Activated T-cell treated with anti-CD3 and anti-CD28 coated beads, Interleukin-2, amount 50 U/mL, for 72 hours (primary cell): ENCODE measurements at places on chromosomes 5 and 9.

GRCh38 chr5:17477043-17477442 is 21.0 kb upstream of the TAF11L2 start:
- H3K27ac ChIP-seq: no peak overlapping the region
- H3K4me1 ChIP-seq: no peaks in the 10 kb centered on the region
- H3K4me3 ChIP-seq: no peak overlapping the region
- no peaks in the 10 kb centered on the region for H3K36me3 ChIP-seq
- DNase-seq: no peak

DNA sequence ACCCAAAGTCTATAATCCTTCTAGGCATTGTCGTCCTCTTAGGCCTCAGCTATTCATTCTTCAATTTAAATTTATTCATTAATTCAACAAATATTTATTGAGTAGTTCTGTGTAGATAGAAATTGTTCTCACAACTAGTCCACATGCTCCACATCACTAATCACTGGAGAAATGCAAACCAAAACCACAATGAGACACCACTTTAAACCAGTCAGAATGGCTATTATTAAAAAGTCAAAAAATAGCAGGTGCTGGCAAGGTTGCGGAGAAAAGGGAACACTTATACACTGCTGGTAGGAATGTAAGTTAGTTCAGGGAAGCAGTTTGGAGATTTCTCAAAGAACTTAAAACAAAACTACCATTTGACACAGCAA is 51.1 kb upstream of the TNFSF15 start:
- no peak overlapping the region for H3K27ac ChIP-seq
- peaks cover 21% of the 10 kb centered on the region for H3K4me1 ChIP-seq
- no peak overlapping the region for H3K4me3 ChIP-seq
- peaks cover 2% of the 10 kb centered on the region for H3K36me3 ChIP-seq
- peaks cover 8% of the 10 kb centered on the region for H3K27me3 ChIP-seq

DNA sequence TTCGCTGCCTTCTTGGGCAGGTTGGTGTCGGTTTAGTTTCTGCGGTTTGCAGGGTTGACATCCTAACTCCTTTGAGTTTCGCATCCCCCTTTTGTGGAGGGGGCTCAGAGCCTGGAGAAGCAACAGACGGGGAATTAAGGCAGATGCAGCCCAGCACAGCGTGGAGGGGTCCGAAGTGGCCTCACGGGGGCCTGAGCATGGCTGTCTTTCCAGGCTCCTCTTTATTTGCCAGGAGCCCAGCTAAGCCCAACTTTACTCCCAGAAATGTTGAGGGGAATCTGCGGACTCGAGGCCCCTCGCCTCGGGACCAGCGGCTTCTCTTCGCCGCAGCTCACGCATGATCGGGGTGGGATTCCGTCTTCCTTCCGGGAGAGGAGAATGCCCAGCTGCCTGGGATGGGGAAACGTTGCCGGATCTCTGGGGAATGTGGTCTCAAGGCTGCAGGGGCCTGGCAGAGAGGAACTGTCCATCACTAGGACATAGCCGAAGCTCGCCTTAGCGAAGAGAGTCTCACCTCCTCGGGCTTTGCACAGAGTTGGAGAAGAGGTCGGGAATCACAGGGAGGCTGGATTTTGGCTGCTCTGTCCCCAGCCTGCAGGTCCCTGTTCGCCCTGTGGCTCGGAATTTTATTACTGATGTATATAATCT is 1.3 kb downstream of the RAI14 start:
- no peak overlapping the region for H3K27ac ChIP-seq
- no peak for DNase-seq
- peaks cover 46% of the 10 kb centered on the region for H3K27me3 ChIP-seq
- no peaks in the 10 kb centered on the region for H3K36me3 ChIP-seq
- peak overlapping the region; percentile 39 for H3K4me3 ChIP-seq

DNA sequence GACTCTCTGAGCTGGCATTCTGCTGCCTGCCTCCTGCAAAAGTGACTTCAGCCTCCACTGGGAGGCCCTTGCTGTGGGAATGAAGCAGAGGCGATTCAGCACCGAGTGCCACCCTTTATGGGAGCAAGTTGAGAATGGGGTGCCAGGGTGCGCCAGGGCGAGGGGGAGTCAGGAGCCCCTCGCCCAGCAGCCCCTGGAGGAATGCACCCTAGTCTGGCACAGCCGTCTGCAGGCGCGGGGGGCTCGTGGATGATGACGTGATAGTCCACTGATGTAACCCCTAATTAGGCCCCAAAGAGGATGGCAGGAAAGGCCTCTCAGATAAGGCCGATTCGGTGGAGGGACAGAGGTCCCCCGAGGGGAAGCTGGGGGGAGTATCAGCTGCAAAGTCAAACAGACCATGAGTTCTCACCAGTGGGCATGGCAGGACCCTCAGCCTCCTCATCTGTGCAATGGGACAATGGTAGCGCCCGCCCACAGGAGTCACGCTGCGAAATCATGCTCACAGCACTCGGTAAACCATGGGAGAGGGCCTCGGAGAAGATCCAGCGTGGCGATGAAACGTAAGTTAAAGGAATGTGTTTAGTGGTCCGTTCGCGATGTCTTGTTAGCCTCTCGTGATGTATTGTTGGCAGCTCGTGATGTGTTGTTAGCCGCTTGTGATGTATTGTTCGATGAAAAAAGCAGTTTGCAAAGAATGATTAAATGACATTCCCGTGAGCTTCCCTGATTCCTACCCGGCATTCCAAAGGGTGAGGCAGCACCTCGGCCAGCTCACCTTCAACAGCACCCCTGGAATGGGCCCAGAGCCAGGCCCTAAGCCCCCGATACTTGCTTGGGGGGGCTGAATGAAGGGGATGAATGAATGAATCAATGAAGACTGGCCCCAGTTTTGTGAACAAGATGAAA is 49.7 kb upstream of the NOTCH1 start:
- no peak for DNase-seq
- no peak overlapping the region for H3K27ac ChIP-seq
- H3K4me3 ChIP-seq: no peak overlapping the region
- no peaks in the 10 kb centered on the region for H3K4me1 ChIP-seq

DNA sequence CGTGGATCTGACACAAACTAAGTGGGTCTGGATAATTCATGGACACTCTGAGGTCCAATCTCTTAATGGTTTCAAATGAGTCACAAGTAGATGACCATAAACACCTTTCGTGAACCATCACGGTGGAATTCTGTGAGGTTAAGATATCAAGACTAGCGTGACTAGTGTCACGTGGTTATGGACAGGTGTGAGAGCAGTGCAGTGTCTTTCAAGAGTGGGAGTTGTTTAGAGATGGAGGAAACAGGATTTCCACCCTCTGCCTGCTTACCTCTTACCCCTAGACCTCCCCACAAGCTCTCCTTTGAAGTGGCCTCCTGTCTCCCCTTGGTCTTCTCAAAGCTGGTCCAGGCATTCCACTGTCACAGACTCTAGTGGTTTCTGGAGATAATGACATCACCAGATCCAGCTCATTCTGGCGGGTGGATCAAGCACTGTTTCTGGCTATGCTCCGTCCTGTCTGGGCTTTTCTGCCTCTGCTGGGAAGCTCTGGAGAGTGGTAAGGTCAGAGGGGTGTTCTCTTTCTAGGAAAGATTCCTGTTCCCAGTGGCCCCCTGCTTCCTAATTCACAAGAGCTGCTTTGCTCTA is 20.0 kb upstream of the ZNF782 start:
- H3K4me3 ChIP-seq: no peak overlapping the region
- H3K27ac ChIP-seq: no peak overlapping the region
- H3K27me3 ChIP-seq: peaks cover 34% of the 10 kb centered on the region
- DNase-seq: no peak
- H3K36me3 ChIP-seq: no peaks in the 10 kb centered on the region

GRCh38 chr9:86563936-86564335 is 209.7 kb upstream of the TUT7 start:
- H3K4me3 ChIP-seq: no peak overlapping the region
- DNase-seq: no peak
- H3K36me3 ChIP-seq: peaks cover 1% of the 10 kb centered on the region
- H3K27me3 ChIP-seq: peaks cover 5% of the 10 kb centered on the region
- H3K27ac ChIP-seq: no peak overlapping the region

- peaks cover 14% of the 10 kb centered on the region for H3K27me3 ChIP-seq
- H3K4me3 ChIP-seq: no peak overlapping the region
- no peaks in the 10 kb centered on the region for H3K36me3 ChIP-seq
These were observed 42.8 kb downstream of the TEK start for GRCh38 chr9:27151693-27152404.

DNA sequence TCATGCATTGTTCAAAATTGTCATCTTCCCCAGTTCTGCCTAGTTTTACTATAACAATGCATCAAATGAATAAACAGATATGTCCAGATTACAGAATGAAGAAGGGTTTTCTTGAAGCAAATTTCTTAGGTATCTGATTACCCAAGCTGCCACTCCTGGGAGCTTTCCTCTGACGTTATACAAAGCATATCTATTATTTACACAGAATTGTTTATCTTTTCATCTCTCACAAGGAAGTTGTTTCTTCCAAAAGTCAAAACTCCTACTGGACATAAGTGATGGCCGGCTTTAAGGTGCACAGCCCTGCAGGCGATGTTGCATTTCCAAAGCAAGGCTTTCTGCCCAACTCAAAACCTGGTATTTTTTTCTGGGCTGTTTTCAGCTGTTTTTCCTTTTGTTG is 73.4 kb upstream of the ANKH start:
- H3K36me3 ChIP-seq: no peaks in the 10 kb centered on the region
- peaks cover 13% of the 10 kb centered on the region for H3K4me1 ChIP-seq
- peaks cover 21% of the 10 kb centered on the region for H3K27me3 ChIP-seq
- H3K4me3 ChIP-seq: no peak overlapping the region

GRCh38 chr5:171715551-171715950 is 70.1 kb upstream of the SMIM23 start:
- no peaks in the 10 kb centered on the region for H3K4me1 ChIP-seq
- peaks cover 22% of the 10 kb centered on the region for H3K27me3 ChIP-seq
- H3K27ac ChIP-seq: no peak overlapping the region

DNA sequence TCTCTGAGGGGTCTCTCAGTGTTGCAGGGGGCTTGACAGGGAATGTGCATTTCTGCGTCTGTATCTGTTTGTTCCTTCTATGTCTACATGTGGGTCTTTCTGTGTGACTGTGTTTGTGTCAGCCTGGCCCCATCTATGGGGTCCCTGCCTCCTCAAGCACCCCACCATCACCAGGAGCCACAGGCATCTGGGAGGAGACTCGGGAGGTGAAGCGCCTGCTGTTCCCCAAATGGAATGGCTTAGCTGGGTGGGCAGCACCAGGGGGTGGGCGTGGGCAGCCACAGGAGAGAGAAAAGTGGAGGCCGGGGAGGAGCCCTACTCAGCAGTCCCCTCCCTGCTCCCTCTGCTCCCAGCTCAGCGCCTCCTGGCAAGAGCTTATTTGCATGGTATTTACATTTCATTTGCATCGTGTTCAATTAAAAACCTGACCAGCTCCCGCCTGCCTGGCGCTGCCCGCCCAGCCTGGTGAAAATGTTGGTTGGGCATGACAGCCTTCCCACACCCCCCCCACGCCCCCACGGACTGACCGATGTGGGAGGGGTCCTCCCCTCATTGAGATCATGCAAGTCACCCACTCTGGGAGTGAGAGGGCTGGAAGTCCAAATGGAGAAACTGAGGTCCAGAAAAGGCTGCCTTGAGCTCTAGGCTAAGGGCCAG is 50.5 kb downstream of the CXXC5 start:
- peak overlapping the region; percentile 11 for H3K4me3 ChIP-seq
- H3K4me1 ChIP-seq: peaks cover 38% of the 10 kb centered on the region
- H3K36me3 ChIP-seq: no peaks in the 10 kb centered on the region
- peaks cover 27% of the 10 kb centered on the region for H3K27me3 ChIP-seq
- no peak for DNase-seq

DNA sequence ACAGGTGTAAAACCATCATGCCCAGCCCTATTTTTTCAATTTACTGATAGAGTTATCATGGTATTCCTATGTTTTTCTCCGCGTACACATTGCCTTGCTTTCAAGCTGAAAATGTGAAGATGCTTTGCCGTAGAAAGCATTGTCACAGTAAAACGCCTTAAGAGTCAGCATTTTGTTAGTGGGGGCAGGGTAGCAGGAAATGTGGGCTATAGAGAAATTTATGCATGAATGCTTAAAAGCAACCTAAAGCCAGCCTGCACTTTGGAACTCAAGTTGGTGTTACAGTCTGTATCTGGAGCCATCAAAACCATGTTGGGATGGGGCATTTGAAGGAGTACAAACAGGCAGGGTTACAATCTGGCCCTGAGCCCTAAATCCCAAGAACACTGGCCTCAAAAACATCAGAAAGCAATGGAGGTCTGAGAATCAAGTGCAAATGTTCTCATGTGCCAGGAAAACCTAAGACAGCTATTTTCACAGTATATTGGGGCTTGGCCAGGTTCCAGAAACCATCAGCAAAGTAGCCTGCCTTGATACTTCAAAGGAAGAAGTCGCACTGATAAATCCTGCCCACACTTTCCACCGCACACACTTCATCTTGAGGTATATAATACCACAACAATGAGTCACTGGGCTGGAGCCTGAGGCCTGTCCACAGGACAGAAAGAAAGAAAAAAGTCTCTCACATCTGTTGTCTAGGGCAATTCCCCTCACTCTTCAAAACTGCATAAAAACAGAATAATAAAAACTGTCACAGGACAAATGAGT is 313.8 kb downstream of the ENC1 start:
- peak; percentile 76 for DNase-seq
- peaks cover 26% of the 10 kb centered on the region for H3K4me1 ChIP-seq
- H3K27ac ChIP-seq: peak overlapping the region; percentile 76
- no peaks in the 10 kb centered on the region for H3K36me3 ChIP-seq

GRCh38 chr9:112777914-112778313 is 27.4 kb downstream of the SNX30 start:
- H3K36me3 ChIP-seq: no peaks in the 10 kb centered on the region
- H3K27me3 ChIP-seq: no peaks in the 10 kb centered on the region
- no peak overlapping the region for H3K27ac ChIP-seq
- H3K4me3 ChIP-seq: no peak overlapping the region

GRCh38 chr9:137492464-137493363 is 33.6 kb upstream of the NSMF start:
- H3K4me1 ChIP-seq: no peaks in the 10 kb centered on the region
- DNase-seq: peak; percentile 31
- no peak overlapping the region for H3K27ac ChIP-seq
- H3K4me3 ChIP-seq: no peak overlapping the region

GRCh38 chr5:55896238-55896637 is 45.1 kb downstream of the IL31RA start:
- no peak overlapping the region for H3K4me3 ChIP-seq
- peaks cover 40% of the 10 kb centered on the region for H3K4me1 ChIP-seq
- DNase-seq: no peak
- H3K36me3 ChIP-seq: no peaks in the 10 kb centered on the region
- no peak overlapping the region for H3K27ac ChIP-seq

GRCh38 chr5:74153255-74153790 is 487.2 kb downstream of the ENC1 start:
- peaks cover 20% of the 10 kb centered on the region for H3K27me3 ChIP-seq
- H3K36me3 ChIP-seq: no peaks in the 10 kb centered on the region
- no peak overlapping the region for H3K4me3 ChIP-seq
- H3K4me1 ChIP-seq: no peaks in the 10 kb centered on the region
- DNase-seq: no peak
